ENCODE measurements at places on chromosomes 3 and 15.
A peak's percentile ranks its signal among the peaks of the same experiment; 100 is the strongest.

GRCh38 chr3:24487325-24488262 is 7.1 kb downstream of the THRB start:
- DNase-seq = no peak

DNA sequence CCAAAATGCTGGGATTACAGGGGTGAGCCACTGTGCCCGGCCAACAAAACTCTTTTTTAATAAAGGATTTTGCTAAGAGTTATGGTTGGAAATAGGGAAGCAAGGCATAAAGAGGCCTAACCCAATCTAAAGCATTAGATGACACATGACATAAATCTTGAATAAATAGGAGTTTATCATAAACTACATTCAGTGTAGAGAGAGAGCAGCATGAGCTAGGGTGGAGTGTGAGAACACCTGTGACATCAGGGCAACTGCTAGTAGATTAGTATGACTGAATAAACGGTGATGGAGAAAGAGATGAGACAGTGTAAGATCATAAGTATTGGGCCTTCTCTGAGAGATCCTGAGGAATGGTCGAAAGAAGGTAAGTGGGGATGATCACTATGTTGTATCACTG is 63.7 kb downstream of the DPPA2 start:
- DNase-seq = no peak

DNA sequence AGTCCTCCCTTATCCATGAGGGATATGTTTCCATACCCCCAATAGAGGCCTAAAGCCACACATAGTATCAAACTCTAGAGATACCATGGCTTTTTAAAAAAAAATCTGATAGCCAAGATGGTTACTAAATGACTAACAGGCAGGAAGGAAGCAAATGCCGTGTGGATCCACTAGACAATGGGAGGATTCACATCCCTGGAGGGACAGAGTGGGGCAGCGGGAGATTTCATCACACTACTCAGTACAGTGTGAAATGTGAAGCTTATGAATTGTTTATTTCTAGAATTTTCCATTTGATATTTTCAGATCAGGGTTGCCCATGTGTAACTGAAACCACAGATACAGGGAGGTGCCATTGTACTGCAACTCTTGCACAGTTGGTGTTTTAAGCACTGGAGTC is 826.6 kb downstream of the SQOR start:
- DNase-seq = no peak

GRCh38 chr15:73195166-73195565 is 142.9 kb downstream of the NEO1 start:
- no peak for DNase-seq

DNA sequence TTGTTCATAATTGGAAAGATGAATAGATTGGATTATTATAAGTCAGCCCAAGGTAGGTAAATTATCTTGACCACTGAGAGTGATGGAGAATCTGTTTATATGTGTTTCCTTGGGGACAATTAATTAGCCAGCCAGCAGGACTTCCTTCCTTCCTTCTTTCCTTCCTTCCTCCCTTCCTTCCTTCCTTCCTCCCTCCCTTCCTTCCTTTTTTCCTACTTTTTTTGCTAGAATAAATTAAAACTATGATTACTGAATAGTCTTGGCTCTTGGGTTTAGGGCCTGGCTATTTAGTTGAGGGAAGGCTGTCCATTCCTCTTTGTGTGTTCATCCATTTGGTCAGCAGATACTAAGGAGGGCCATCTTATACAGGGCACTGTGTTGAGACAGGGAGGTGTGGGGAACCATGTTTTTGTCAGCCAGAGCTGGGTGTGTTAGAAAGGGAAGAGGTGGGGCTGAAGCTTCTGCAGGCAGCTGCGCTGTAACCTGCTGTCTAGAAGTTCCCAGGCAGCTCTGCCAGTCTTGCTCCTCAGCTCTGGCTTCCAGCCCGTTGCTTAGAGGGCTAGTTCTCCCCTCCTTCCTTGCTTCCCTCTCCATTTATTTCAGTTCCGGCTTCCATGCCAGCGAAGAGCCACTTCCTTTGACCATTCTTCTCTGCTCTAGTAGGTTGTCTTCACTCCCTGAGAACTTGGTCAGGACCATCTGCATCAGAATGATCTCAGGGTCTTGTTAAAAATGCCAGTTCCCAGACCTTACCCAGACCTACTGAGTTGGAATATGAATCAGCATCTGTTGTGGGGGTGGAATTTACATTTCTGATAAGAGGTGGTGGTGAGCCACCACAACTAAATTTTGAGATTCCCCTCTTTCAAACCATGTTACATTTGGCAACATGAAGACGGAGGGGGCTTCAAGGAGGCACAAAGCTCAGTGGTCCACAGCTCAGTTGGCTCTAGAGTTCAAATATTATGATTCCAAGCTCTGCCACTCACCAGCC is 113.9 kb downstream of the DGKG start:
- no peak for DNase-seq

DNA sequence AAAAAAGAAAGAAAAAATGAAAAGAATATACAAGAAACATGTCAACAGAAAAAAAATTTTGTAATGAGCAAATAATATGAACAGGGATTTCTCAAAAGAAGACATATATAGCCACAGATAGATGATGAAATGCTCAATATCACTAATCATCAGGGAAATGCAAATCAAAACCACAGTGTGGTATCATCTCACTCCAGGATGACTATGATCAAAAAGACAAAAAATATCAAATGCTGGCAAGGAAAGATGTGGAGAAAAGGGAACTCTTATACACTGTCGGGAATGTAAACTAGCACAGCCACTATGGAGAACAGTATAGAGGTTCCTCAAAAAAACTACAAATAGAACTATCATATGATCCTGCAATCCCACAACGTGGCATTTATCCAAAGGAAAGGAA is 94.1 kb downstream of the C3orf70 start:
- DNase-seq = no peak

DNA sequence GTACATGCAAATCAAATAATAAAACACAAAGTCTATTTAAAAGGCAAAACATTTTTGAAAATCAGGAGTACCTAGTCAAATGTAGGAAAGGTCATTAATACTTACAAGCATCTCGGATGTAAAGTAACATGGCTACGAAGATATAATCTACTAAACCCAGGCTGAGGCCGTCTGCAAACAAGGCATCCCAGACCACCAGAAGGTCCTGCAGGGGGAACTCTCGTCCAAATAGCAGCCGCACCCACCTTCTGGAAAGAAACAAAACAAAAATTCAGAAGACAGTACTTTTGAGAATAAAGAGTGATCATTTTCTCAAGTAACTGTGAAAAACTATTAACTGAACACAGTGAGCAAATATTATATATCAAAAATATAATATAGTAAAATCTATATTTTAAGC is 423.1 kb downstream of the PLCL2 start:
- DNase-seq = no peak

DNA sequence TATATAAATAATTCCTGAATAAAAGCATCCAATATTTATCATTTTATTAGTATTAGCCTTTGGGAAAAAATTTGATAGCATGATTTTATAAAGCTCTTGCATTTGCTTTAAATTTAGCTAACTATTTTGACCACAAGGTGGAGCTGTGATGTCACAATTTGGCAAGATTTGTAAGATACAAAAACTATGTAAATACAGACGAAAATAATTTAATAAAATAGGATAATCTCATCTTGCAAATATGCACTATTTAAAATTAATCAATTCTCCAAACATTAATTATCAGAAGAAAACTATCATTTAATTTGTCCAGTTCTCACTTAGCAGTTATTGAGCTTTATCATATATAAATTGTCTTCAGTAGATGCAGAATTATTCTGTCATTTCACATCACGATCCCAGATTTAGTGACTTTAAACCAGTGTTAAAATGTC is 95.4 kb downstream of the PLOD2 start:
- DNase-seq = peak; percentile 54

GRCh38 chr3:38473229-38473628 is 19.5 kb downstream of the ACVR2B start:
- DNase-seq = peak; percentile 7

- DNase-seq = no peak
These were observed 64.0 kb downstream of the CHRD start for GRCh38 chr3:184443831-184444230.

DNA sequence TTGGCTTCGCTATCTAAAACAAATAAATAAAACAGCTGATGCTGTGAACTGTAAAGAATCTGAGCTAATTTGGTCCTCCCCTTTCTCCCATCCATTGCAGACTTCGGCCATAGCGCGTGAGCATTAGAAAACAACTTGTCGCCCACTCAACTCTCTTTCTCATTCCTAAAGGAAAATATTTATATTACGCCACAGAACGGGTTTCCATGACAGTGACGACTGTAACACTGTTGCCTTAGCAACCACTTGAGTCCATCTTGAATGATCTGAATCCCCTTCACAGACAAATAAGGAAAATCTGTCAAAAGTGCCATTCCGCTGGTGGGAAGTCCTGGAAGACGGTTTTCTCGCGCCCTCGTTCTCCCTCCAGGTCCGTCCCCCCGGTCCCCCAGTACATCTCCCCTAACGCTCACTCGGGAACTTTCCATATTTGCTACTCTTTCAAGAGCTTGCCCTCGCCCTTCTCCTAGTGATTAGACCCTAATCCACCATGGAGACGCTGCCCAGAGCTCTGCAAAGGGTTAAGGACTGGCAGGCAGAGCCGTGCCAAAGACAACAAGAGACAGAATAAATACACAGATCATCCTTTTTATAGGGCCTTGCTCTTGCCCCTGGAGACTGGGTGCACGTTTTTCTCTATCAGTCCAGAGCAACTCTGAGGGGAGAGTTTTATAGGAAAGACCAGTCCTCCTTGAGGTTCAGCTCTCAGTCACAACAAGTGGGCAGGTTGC is 50.5 kb downstream of the CRYGS start:
- DNase-seq = no peak

All from COR-L47 (cell line).